Posterior vena cava (tissue), 2 donors: ENCODE measurements at places on chromosomes 7 and 10. TPM values are rescaled to one million over a fixed set of nuclear protein-coding genes. Genes with fewer than 3 reads are reported as not detected.

Gene EBF3
- total RNA-seq = 8.7 TPM

Gene WIPF3
- 20.8 TPM for total RNA-seq

Gene ZNF12
- 25.0 TPM for total RNA-seq

DNA sequence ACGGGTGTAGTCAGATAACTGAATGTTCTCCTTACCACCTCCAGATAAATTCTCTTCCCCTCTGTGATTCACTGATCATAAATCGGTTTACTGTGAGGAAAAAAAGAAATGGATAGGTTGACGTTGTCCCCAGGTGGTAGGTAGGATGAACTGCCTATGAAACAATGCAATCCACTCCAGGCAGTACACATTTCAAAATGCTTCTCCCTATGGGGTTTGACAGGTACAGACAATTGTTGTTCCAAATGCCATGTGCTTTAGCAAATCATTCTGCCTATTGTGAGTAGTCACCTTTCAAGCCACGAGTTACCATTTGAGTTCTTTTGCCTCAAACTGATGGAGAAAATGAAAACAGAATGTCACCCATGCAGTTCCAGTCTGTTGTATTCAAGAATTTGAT lies 21.8 kb downstream of the VIM start:
- DNase-seq = no peak

Gene COL17A1
- total RNA-seq = 0.88 TPM
